Pancreas (tissue), 10 donors: ENCODE measurements at places on chromosomes 3 and 15. TPM values are rescaled to one million over a fixed set of nuclear protein-coding genes. Genes with fewer than 3 reads are reported as not detected.

DNA sequence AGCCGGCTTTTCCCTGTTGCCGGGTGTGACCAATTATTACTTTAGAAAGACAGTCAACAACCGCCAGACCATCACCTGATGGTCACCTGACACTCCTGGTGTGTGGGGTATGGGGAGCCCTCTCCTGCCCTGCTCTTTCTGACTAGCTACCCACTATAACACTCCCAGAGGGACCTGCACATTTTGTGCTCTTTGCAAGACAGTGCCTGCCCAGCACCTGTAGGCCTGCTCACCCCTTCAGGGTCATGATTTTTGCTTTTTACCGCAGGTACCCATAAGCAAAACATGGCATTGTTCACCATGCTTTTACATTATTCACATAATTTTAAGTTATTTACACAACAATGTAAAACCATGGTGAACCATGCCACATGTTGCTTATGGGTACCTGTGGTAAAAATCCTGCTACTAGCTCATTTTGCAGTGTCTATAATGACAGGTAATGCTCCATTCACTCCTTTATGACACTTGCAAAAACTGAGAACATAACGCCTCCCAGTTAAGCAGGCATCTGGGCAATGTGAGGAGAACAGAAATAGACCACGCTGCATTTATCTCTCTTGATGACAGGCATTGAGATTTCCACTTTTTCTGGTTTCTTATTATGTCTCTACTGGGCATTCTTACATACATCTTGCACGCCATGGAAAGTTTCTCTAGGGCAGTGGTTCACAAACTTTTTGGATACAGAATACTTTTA, 9.9 kb downstream of the CCRL2 start:
- DNase-seq: no peak

DNA sequence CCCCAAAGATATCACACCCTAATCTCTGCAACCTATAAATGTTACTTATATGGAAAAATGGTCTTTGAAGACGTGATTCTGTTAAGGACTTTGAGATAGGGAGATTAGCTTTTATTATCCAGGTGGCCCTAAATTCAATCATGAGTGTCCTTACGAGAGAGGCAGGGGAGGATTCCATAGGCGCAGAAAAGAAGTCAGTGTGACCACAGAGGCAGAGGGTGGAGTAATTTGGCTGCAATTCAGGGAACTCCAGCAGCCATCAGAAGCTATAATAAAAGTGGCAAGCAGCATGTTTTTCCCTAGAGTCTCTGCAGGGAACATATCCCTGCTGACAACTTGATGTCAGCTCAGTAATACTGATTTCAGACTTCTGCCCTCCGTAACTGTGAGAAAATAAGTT, 315.2 kb upstream of the ROBO2 start:
- DNase-seq: no peak

- no peak for DNase-seq
Observed at GRCh38 chr3:97692831-97693230, 71.7 kb upstream of the ARL6 start.

- DNase-seq: no peak
Observed at GRCh38 chr3:13080591-13080990, 7.4 kb upstream of the IQSEC1 start.

GRCh38 chr3:76181213-76181612, 395.9 kb upstream of the ZNF717 start:
- no peak for DNase-seq

- DNase-seq: no peak
Observed at GRCh38 chr3:185631508-185632206, 45.6 kb downstream of the SENP2 start.

DNA sequence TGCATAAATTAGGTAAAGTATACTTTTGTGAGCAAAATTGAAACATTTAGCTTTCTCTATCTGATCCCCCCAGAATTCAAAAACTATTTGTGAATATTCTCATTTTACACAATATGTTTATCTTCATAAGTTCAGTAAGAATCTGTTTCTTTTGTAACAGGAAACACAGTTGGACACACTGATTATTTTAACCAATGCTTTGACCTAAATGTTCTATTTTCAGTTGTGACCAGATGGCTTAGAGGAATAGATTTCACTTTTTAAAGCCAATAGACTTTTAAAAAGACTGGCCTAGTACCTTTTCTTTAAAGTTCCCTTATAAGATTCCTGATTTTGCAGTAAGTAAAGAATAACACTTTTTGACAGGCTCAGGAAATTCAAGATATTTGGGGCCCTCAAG, 74.0 kb upstream of the STRIT1 start:
- no peak for DNase-seq

- peak; percentile 81 for DNase-seq
Observed at GRCh38 chr3:14633819-14634424, 17.6 kb upstream of the CCDC174 start.

GRCh38 chr15:39361497-39361896, 219.4 kb upstream of the THBS1 start:
- DNase-seq: no peak

DNA sequence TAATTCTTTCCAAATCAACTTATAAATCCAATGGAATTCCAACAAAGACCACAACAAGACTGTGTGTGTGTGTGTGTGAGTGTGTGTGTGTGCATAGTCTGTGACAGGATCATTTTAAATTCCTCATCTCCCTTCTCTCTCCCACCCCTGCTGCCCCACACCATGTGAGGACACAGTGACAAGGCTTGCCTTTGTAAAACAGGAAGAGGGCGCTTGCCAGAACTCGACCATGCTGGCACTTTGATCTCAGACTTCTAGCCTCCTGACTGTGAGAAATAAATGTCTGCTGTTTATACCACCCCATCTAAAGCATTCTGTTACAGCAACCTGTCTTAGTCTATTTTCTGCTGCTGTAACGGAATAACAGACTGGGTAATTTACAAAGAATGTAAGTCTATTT, 99.1 kb downstream of the NSMCE3 start:
- DNase-seq: no peak

GRCh38 chr3:62467966-62468722, 94.8 kb upstream of the FEZF2 start:
- no peak for DNase-seq

DNA sequence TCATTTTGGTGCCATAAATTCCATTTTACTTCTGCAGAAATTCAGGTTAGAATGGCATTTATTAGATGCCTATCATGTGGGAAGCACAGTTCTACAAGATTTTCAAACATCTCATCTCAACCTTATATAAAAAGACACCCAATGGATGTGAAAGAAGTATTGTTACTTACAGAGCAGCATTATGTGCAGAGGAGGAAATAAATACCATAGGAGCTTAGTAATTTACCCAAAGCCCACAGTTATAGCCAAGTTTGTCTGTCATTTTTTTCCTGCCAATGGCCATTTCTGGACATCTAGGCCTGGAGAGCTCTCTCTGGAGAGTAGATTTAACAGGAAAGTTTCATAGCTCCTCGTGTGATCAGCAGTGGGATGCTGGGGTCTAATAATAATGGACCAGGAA, 659.4 kb upstream of the NAALADL2 start:
- DNase-seq: no peak

DNA sequence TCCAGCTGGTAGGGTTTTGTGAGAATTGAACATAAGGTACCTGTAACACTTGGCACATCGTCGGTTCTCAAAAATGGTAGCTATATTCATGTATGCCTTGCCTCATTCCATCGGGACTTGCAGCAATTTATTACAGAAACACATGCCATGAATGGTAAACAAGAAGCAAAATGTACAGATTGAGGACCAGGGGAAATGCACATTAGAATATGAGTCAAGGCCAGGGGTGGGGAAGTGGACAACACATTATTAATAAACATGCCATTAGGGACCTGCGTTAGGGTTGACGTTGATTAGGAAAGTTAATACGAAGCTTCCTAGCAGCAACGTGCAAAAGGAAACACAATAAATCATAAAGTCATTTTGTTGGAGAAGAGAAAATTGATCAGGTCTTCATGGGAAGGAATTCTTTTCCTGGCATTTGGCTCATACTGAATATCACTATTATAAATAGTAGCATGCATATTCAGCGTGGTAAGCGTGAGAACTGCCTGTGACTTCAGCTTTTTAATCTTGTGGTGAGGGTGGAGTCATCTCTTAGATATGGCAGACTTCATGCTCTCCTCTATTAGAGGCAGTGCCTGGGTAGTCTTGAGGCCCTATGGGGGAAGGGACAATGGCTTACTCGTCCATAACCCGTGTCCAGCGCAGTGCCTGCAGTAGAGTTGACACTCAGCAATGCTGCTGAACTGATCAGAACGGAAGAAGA, 184.9 kb downstream of the SV2B start:
- DNase-seq: no peak

GRCh38 chr3:124815781-124816180, 71.4 kb downstream of the ITGB5 start:
- DNase-seq: no peak

- no peak for DNase-seq
Observed at GRCh38 chr3:170033489-170033888, 4.3 kb upstream of the GPR160 start.

DAPK2 gene
- polyA plus RNA-seq: 4.9 TPM

SLC35A5 gene
- polyA plus RNA-seq: 3.0 TPM

SCAMP2 gene
- polyA plus RNA-seq: 31.7 TPM

CSPG5 gene
- polyA plus RNA-seq: 0.15 TPM

SHF gene
- polyA plus RNA-seq: 2.3 TPM

STRIT1 gene
- polyA plus RNA-seq: not detected
